ENCODE measurements at places on chromosomes 6 and 20.

- no peaks in the 10 kb centered on the region for H3K36me3 ChIP-seq
- no peak for DNase-seq
- H3K27ac ChIP-seq: no peak overlapping the region
- no peak overlapping the region for H3K4me3 ChIP-seq
Measured at GRCh38 chr6:53854843-53855567, 60.2 kb downstream of the LRRC1 start.

GRCh38 chr20:36167902-36168503, 13.5 kb downstream of the EPB41L1 start:
- H3K27ac ChIP-seq: no peak overlapping the region
- peaks cover 4% of the 10 kb centered on the region for H3K36me3 ChIP-seq
- H3K4me3 ChIP-seq: no peak overlapping the region
- H3K27me3 ChIP-seq: no peaks in the 10 kb centered on the region

DNA sequence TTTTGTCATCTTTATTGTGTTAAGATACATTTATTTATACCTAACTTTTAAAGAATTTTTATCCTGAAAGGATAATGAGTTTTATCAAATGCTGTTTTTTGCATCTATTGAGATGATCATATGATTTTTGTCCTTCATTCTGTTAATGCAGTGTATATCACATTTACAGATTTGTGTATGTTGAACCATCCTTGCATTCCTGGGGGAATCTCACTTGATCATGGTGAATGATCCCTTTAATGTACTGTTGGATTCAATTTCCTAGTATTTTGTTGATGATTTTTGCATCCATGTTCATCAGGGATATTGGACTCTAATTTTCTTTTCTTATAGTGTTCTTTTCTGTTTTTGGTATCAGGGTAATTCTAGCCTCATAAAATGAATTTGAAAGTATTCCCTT, 38.5 kb upstream of the SLC22A3 start:
- no peak for DNase-seq
- no peak overlapping the region for H3K27ac ChIP-seq
- peaks cover 2% of the 10 kb centered on the region for H3K27me3 ChIP-seq
- no peak overlapping the region for H3K4me3 ChIP-seq

DNA sequence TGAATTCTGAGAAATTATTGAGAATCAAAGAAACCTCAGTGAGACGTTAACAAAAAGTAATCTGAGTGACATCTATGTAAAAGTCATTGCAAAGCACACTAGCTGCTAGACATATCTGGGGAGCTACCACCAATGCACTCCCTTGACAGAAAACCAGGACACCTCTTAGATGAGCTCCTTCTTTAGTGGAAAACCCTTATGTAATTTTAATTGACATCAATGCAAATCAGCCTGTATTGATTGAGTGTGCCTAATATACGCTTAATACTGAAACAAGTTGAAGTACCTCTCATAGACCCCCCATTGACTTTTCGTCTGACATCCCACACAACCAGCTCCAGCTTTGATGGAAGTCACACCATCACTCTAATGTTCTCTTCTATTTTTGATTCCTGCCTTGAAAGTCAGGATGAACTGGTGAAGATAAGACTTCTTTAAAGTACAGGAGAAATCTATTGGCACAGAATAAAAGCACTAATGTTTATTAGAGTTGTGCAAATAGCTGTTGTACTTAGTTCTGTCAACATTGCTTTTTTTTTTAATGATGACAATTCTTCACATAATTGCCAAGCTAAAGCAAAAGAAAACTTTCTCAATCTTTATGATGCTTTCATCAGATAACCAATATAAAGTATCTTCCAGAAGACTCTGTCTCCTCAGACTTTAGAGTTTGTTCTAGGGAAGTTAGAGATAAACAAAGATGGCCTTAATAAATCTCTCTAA, 98.0 kb upstream of the FAM8A1 start:
- no peaks in the 10 kb centered on the region for H3K27me3 ChIP-seq
- H3K36me3 ChIP-seq: no peaks in the 10 kb centered on the region
- H3K4me3 ChIP-seq: no peak overlapping the region
- peaks cover 12% of the 10 kb centered on the region for H3K4me1 ChIP-seq
- H3K27ac ChIP-seq: no peak overlapping the region
- no peak for DNase-seq

DNA sequence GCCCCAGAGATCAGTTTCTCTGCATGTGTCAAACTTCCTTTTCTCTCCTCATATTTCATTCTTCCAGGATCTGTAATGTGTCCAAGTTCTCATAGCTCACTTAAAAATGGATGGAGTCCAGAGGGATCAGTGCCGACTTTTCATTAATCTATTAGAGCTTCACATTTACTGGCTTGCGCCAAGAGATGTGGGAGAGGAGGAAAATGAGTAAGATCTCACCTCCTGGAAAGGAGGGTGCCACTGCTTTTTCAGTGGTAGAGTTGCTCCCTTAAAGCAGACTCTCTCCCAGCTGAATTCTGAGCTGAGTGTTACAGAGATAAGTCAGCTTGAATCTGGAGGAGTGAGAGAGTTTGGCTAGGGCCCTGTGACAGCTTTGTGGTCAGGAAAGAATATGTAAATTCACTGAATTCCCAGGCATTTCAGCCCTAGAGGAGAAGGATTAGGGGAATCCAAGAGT, 175.9 kb downstream of the SOX4 start:
- peaks cover 2% of the 10 kb centered on the region for H3K36me3 ChIP-seq
- no peak for DNase-seq
- H3K4me3 ChIP-seq: no peak overlapping the region
- H3K27me3 ChIP-seq: peaks cover 2% of the 10 kb centered on the region

GRCh38 chr6:47286301-47286700, 23.4 kb downstream of the TNFRSF21 start:
- DNase-seq: no peak
- no peak overlapping the region for H3K27ac ChIP-seq
- H3K4me3 ChIP-seq: no peak overlapping the region
- peaks cover 2% of the 10 kb centered on the region for H3K4me1 ChIP-seq
- H3K36me3 ChIP-seq: peaks cover 21% of the 10 kb centered on the region

DNA sequence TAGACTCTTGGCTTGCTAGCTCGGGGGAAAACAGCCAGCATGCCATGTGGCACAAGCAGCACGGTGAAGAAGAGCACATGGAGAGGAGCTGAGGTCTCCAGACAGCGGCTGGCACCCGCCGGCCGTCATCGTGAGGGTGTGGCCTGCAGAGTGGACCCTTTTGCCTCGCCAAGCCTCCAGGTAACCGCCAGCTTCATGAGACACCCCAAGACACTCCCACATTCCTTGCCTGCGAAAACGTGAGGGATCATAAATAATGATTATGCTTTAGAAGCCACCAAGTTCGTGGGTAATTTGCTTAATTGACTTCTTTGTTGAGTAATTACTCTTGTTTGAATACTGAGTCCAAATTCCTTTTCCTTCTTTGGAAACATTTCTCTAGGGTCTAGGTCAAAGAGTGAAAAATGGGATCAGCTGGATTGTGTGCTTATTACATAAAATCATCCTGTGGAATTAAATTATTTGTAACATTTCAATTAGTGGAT, 23.2 kb downstream of the FAM50B start:
- H3K36me3 ChIP-seq: no peaks in the 10 kb centered on the region
- H3K27ac ChIP-seq: no peak overlapping the region
- H3K4me1 ChIP-seq: peaks cover 13% of the 10 kb centered on the region
- no peak overlapping the region for H3K4me3 ChIP-seq
- no peaks in the 10 kb centered on the region for H3K27me3 ChIP-seq

DNA sequence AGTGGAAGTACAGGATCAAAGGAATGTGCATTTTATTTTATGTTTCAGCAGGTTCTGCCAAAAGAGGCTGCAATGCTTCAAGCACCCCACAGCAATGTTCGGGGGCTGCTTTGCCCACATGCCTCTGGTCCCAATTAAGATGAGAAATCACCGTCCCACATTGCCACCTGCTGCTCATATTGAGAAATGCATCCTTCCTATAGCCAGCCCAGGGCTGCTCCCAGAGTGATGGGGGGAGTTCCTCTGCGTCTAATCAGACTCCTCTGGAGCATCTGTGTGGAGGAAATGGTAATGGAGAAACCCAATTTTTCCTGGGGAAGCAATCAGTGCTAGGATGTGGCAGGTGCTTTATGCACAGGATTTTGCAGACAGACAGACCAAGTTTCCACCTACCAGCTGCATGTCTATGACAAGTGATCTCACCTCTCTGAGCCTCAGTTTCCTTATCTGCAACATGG, 33.7 kb downstream of the PTGIS start:
- peaks cover 3% of the 10 kb centered on the region for H3K4me1 ChIP-seq
- H3K36me3 ChIP-seq: peaks cover 7% of the 10 kb centered on the region
- DNase-seq: peak; percentile 79
- no peak overlapping the region for H3K27ac ChIP-seq

DNA sequence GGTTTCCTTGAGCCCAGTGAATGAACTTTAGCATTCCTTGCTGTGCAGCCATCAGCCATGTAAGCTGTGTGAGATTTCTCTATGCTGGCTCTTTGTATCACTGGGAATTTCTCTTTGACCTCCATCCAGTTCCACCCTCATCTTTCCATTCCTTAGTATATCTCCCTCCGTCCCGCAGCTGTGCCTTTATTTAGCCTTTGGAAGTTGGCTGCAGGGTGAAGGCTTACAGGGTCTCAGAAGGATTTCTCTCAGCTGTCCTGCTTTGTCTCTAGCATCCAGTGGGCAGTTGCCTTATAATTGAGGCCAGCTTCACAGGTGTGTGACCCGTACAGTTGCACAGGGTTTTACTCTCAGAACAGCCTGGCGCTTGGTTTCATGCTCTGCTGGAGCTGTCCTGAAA, 144.3 kb downstream of the PXDC1 start:
- H3K27me3 ChIP-seq: peaks cover 7% of the 10 kb centered on the region
- H3K27ac ChIP-seq: no peak overlapping the region

DNA sequence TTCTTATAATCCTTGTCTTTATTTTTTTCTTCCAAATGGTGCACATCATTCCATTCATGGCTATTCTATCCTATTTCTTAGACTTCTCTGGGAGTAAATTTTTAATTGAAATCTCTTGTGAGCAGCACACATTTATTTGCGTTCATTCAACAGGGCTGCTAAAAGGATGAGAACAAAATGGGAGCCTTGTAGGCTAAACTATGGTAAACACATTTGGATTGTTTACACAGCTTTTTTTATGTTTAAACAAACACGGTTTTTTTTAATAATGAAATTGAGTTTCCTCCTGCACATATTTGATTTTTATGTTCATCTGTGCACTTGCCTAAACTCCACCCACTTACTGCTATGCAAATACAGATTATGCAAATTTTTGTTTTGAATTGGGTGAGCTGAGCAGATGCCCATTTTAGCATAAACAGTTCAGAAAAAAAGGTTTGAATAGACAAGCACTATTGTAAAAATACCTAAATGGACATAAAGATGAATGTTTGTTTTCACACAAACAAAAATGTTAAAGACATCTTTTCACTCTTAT, 92.0 kb downstream of the OLIG3 start:
- no peaks in the 10 kb centered on the region for H3K27me3 ChIP-seq
- H3K36me3 ChIP-seq: no peaks in the 10 kb centered on the region
- H3K4me1 ChIP-seq: no peaks in the 10 kb centered on the region
- H3K4me3 ChIP-seq: no peak overlapping the region
- no peak for DNase-seq

- no peak overlapping the region for H3K4me3 ChIP-seq
- no peak for DNase-seq
- peaks cover 5% of the 10 kb centered on the region for H3K4me1 ChIP-seq
- peaks cover 3% of the 10 kb centered on the region for H3K27me3 ChIP-seq
Measured at GRCh38 chr6:10730254-10730653, 7.4 kb downstream of the TMEM14C start.

- DNase-seq: no peak
- no peak overlapping the region for H3K27ac ChIP-seq
- H3K36me3 ChIP-seq: no peaks in the 10 kb centered on the region
- no peaks in the 10 kb centered on the region for H3K27me3 ChIP-seq
Measured at GRCh38 chr6:157682856-157683481, 140.1 kb upstream of the SNX9 start.

GRCh38 chr6:71248878-71249544, 39.6 kb upstream of the OGFRL1 start:
- H3K27ac ChIP-seq: no peak overlapping the region
- H3K4me3 ChIP-seq: no peak overlapping the region
- H3K36me3 ChIP-seq: no peaks in the 10 kb centered on the region

GRCh38 chr6:28953039-28953584, 29.3 kb upstream of the TRIM27 start:
- H3K4me3 ChIP-seq: peak overlapping the region; percentile 89
- peaks cover 22% of the 10 kb centered on the region for H3K4me1 ChIP-seq
- peak; percentile 56 for DNase-seq
- H3K27me3 ChIP-seq: peaks cover 11% of the 10 kb centered on the region
- peak overlapping the region; percentile 90 for H3K27ac ChIP-seq

DNA sequence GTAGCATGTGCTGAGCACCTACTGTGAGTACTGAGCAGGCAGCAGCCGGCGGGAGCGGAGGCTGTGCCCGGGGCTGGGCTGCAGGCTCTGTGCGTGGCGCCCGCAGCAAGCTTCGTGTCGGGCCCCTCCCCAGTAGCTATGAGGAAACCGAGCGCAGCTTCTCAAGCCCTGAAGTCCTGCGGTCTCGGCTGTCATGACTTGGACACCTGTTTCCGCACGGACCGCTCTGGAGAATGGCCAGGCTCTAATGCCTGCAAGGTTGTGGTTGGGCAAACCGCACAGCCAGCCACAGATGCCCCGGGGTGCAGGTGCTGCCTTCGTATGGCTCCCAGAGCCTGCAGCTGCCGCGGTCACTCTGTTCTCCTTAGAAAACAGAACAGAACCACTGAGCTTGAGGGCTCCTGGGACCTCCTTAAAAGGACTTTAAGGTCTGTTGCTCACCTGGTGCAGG, 33.7 kb downstream of the PYGB start:
- peaks cover 24% of the 10 kb centered on the region for H3K36me3 ChIP-seq
- H3K27me3 ChIP-seq: peaks cover 9% of the 10 kb centered on the region
- no peak overlapping the region for H3K27ac ChIP-seq
- H3K4me3 ChIP-seq: no peak overlapping the region
- DNase-seq: no peak

DNA sequence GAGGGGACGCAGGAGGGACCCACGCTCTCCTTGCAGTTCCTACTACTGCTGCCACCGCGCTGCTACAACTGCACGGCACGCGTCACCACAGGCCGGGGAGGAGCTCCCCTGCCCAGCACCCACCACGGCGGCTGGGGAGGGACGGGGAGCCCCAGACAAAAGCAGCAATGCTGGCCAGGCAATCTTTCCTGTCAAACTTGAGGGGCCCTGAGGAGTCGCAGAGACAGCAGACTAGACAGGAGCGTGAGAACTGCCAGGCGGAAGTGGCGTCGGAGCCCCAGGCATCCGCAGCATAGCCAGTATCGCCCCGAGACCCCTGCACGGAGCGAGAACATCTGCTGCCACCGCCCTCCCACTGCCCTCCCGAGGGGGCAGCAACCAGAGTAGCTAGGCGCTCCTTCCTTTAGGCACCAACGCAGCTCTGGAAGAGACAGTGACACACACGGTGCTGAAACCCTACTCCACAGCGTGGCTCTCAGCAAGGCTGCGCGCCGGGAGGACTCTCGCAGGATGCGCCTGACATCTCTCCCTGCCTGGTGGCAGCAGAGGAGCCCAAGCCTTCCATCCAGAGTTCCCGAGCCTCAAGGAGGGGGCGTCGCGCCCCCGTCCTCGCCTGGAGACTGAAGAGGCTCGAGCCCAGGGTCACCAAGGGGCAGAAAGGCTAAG, 2.2 kb downstream of the TAF4 start:
- H3K27ac ChIP-seq: no peak overlapping the region
- peak overlapping the region; percentile 86 for H3K4me3 ChIP-seq
- peaks cover 16% of the 10 kb centered on the region for H3K36me3 ChIP-seq
- H3K4me1 ChIP-seq: peaks cover 21% of the 10 kb centered on the region
- H3K27me3 ChIP-seq: peaks cover 20% of the 10 kb centered on the region

All from endothelial cell (in vitro differentiated cells).